ENCODE measurements at places on chromosomes 6 and 20.

- no peak for DNase-seq
Measured at GRCh38 chr6:29487660-29488059, at the start of gene MAS1L. Gene MAS1L, minus strand, starts transcription at chr6:29487956. Its CDS starts 54 bp downstream, at chr6:29487902.

DNA sequence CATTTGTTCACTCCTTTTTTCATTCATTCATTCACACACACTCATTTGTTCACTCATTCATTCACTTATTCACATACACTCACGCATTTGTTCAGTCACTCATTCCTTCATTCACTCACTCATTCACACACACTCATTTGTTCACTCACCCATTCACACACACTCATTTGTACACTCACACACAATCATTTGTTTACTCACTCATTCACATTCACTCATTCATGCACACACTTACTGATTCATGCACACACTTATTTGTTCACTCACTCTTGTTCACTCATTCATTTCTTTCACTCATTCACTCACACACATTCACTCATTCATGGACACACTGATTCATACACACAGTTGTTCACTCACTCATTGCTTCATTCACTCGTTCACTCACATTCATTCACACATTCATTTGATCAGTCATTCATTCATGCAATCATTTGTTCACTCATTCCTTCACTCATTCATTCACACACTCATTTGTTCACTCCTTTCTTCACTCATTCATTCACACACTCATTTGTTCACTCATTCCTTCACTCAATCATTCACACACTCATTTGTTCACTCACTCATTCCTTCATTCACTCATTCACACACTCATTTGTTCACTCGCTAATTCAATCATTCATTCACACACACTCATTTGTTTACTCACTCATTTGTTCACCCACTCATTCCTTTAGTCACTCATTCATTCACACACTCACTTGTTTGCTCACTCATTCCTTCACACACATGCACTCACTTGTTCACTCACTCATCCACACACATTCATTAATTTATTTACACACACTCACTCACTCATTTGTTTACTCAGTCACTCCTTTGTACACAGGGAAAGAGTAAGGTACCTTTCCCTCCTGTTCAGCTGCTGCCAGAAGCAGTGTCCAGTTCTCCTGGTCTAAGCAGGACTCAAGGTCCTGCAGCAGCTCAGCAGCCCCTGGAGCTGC is 50.7 kb upstream of the BHLHE23 start:
- no peak for DNase-seq

GRCh38 chr6:147935656-147936055 is 407.0 kb upstream of the SASH1 start:
- no peak for DNase-seq

DNA sequence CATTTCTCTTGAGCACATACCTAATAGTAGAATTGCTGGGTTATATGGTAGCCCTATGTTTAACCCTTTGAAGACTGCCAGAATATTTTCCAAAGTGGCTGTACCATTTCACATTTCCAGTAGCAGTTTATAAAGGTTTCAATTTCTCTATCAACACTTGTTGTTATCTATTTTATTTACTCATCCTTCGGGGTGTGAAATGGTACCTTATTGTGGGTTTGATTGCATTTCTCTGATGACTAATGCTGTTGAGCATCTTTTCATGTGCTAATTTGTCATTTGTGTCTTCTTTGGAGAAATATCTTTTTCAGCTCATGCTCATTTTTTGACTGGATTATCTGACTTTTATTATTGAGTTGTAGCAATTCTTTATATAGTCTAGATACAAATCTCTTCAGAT is 5.4 kb downstream of the ENPP4 start:
- no peak for DNase-seq

- no peak for DNase-seq
Measured at GRCh38 chr6:83770910-83771309, 62.0 kb upstream of the SNAP91 start.

GRCh38 chr6:23783901-23784300 is 342.1 kb upstream of the NRSN1 start:
- no peak for DNase-seq

DNA sequence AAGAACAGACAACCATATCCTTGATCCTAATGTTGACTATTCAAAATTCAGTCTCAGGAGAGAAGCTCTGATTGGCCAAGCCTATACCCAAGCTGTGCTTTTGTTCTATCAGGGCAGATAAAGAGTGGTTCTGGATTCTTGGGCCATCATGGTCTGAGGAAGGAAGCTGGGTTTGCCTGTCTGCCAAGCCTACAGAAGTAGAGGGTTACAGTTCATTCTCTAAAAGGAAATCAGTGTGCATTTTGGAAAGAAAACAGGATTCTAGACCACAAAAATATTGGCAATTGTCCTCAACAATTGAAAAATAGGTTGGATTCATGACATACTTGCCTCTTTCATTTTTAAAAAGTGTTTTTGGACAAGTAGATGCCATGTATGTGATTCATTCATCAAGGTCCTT is 145.4 kb upstream of the BMP2 start:
- DNase-seq: no peak

GRCh38 chr6:53671111-53671510 is 5.6 kb upstream of the KLHL31 start:
- no peak for DNase-seq

- no peak for DNase-seq
Measured at GRCh38 chr20:57819691-57820380, 110.0 kb upstream of the PMEPA1 start.

DNA sequence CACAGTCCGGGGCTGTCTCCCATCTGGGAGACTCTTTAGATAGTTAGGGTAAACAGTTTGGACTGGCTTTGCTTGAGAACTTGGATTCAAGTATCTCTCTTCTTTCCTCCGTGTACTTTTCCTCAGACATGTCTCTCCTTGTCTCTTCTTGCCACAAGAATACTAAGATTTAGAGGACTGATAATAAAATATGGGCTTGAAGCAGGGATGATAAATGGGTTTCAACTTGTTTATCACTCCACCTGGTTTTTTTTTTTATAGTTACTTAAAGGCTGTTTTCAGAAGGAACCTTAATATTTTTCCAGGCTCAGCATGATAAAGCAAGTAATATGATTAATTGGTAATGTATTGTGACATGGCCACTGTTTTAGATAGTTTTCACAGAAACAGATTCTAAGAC is 40.9 kb upstream of the KIF13A start:
- no peak for DNase-seq

GRCh38 chr6:140806431-140806830 is 1326.3 kb upstream of the GJE1 start:
- no peak for DNase-seq

DNA sequence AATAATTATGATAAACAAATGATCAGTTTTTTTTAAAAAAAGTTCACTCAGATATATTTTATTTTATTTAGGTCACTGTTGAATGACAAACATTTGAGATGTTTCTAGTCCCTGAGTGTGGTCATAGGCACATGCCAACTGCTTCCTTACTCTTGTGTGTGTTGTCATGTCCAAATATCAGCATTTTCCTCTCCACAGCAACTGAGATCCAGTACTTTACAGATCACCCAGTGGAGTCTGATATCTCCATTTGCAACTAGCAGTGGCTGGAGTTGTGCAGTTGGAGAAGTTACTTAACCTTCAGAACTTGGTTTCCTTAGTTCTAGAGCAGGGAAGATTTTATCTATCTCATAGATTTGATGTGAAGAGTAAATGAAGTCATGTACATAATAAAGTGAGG is 101.3 kb downstream of the MYB start:
- DNase-seq: no peak

- no peak for DNase-seq
Measured at GRCh38 chr20:45359069-45359405, 3.9 kb upstream of the SYS1 start.

- DNase-seq: no peak
Measured at GRCh38 chr20:45925821-45926506, 8.5 kb upstream of the PCIF1 start.

- no peak for DNase-seq
Measured at GRCh38 chr6:70708448-70708847, 40.8 kb downstream of the SMAP1 start.

GRCh38 chr6:55011034-55011433 is 163.3 kb upstream of the HCRTR2 start:
- no peak for DNase-seq

DNA sequence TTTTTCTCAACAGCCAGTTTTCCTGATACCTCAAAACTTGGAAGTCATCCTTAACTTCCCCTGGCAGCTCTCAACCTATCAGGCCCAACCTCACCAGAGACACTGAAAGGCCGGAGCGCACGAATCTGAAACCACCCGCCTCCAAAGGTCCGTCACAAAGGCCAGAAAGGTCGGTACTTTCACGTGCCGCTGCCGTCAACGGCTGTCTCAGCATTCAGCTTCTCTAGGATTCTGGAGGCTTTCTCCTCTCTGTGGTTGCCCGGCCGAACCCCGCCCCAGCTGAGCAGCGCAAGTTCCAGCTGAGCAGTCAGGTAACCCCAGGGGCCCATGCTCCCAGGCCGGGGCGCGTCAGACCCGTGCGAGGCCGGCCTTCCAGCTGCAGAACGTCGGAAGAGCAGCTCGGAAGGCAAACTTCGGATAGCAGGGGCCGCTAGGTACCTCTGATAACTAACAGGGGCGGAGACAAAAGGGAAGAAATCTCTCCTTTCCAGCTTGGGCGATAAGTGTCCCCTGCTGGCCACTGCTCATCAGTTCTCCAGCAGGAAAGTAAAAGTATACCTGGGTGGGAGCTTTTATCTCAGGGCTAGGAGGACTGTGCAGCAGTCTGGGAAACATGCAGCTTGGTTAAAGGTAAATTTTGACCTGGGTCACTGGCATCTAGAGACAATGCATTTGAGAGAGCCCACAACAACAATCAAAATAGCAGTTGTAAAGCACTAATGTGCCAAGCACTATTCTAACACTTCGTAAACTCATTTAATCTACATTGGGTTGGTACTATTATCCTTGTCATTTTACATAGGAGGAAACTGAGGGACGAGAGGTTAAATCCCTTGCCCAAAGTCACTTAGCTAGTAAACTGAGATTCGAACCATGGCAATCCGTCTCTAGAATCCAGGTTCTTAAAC is 16.1 kb downstream of the ZSCAN12 start:
- no peak for DNase-seq

GRCh38 chr6:170279426-170279825 is 11.5 kb downstream of the DLL1 start:
- DNase-seq: no peak

DNA sequence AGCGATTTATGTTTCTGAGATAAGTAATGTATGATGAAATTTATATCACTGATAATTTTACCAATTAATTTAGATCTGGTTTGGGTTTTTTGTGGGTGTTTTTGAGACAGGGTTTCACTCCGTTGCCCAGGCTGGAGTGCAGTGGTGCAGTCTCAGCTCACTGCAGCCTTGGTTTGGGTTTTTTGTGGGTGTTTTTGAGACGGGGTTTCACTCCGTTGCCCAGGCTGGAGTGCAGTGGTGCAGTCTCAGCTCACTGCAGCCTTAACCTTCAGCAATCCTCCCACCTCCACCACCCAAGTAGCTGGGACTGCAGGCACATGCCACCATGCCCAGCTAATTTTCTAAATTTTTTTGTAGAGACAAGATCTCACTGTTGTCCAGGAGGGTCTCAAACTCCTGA is 13.0 kb downstream of the MRS2 start:
- DNase-seq: no peak

- DNase-seq: no peak
Measured at GRCh38 chr6:142459271-142459670, 157.5 kb downstream of the ADGRG6 start.

Measured in GM04504 (cell line).